ENCODE measurements at places on chromosomes 12 and 14.

DNA sequence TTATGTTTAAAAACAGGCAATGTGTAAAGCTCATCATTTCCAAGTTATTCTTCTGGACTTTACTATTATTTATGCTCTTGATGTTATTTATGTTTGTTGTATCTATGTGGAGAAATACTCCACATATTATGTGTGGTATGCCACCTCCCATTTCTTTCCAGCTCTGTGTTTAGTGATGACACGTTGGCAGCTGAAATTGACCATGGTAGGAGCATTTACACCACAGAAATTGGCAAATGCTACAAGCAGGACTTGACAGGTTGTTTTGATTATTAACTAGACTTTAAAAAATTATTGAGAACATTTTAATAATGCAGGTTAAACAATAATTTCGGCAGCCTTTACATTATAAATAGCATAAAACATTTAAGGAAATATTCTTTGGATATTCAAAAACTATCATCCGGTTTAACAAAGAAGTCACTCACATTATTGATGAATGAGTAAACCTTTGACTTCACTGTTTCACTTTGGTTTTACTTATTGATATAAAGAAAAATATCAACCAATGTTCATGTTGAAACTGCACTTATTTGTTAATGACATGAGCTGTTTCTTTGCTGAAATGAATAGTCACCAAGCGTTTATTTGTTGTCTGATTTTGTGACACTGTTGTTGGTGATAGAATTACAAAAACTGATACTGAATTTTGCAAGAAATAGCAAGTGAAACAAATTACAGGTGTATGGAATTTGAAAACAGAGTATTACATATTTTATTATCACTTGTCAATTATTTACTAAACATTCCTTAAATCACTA, 76.8 kb downstream of the HMGA2 start:
- H3K27ac ChIP-seq, result no peak overlapping the region
- no peak for DNase-seq
- no peak overlapping the region for H3K4me3 ChIP-seq
- H3K4me1 ChIP-seq, result no peaks in the 10 kb centered on the region
- H3K36me3 ChIP-seq, result no peaks in the 10 kb centered on the region

GRCh38 chr12:123522164-123522563, 11.4 kb downstream of the RILPL1 start:
- H3K4me1 ChIP-seq, result peaks cover 2% of the 10 kb centered on the region
- H3K27ac ChIP-seq, result no peak overlapping the region
- no peak overlapping the region for H3K4me3 ChIP-seq
- no peaks in the 10 kb centered on the region for H3K27me3 ChIP-seq
- DNase-seq, result no peak
- H3K36me3 ChIP-seq, result no peaks in the 10 kb centered on the region

GRCh38 chr14:39469094-39469710, 37.0 kb upstream of the FBXO33 start:
- H3K4me3 ChIP-seq, result no peak overlapping the region
- no peaks in the 10 kb centered on the region for H3K36me3 ChIP-seq

- H3K27ac ChIP-seq, result peak overlapping the region; percentile 38
- H3K4me1 ChIP-seq, result peaks cover 21% of the 10 kb centered on the region
- no peak overlapping the region for H3K4me3 ChIP-seq
- peaks cover 69% of the 10 kb centered on the region for H3K36me3 ChIP-seq
- no peaks in the 10 kb centered on the region for H3K27me3 ChIP-seq
These were observed 31.0 kb downstream of the PEBP1 start for GRCh38 chr12:118166946-118167345.

DNA sequence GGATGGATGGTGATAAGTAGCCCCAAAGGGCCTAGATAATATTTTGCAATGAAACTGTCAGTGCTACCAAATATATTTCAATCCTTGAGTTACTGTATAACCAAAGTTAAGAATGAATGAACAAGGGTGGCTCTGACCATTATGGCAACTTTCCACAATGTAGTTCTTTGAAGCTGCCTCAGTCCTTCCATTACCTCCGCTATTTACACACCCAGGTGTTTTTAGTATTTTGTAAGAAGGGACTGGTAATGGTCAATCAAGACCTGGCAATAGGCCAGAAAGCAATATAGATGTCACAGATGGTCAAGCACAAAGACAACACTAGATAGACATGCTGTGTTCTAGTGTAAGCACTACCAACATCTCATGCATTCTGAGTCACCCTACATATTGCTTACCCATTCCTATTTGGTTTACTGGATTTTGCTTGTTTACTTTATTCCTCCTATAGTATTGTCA, 16.3 kb downstream of the DUSP16 start:
- H3K36me3 ChIP-seq, result peaks cover 64% of the 10 kb centered on the region
- peaks cover 32% of the 10 kb centered on the region for H3K4me1 ChIP-seq
- DNase-seq, result no peak
- no peak overlapping the region for H3K4me3 ChIP-seq
- no peaks in the 10 kb centered on the region for H3K27me3 ChIP-seq

DNA sequence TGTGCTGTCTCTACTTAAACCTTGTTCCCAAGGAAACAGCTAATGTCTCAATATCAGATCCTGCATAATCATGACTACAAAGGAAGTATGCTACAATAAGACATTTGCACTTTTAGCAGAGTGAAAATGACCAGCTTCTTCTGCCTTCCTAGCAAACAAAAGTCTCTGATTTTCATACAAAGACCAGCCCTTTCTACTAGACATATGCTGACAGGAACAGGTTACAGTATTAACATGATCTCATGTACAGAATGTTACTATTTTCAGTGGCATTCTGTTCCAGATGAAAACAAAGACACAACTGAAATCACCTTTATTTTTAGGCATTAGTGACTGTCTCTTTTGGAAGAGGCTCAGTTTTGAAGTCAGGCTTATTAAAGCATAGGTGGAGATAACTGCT, 228.6 kb downstream of the MED13L start:
- H3K27me3 ChIP-seq, result no peaks in the 10 kb centered on the region
- H3K4me3 ChIP-seq, result no peak overlapping the region

GRCh38 chr14:29587761-29588470, 339.7 kb downstream of the PRKD1 start:
- DNase-seq, result no peak
- no peak overlapping the region for H3K4me3 ChIP-seq
- H3K27me3 ChIP-seq, result no peaks in the 10 kb centered on the region
- no peaks in the 10 kb centered on the region for H3K4me1 ChIP-seq

- no peak overlapping the region for H3K4me3 ChIP-seq
- DNase-seq, result no peak
- peaks cover 12% of the 10 kb centered on the region for H3K4me1 ChIP-seq
- H3K27me3 ChIP-seq, result no peaks in the 10 kb centered on the region
These were observed 16.4 kb upstream of the DNM1L start for GRCh38 chr12:32662665-32663064.

DNA sequence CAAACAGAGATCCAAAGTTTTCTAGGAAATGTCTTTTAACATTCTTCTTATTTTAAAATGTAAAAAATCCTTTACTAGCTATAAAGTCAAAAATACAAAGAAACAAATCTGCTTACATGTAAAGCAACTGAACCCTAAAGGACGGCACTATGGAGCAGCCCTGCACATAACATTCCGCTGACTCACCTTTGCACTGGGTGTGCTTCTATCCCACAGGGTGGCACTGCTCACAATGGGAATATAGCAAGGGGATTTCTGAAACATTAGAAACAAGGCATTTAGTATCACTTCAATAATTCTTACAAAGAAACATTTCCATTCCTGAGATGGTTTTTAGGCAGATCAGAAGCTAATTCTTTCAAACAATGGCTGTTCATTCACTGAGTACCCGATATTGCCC, 94.3 kb downstream of the C12orf42 start:
- no peak for DNase-seq
- no peak overlapping the region for H3K27ac ChIP-seq
- H3K4me1 ChIP-seq, result no peaks in the 10 kb centered on the region
- no peak overlapping the region for H3K4me3 ChIP-seq

- no peaks in the 10 kb centered on the region for H3K4me1 ChIP-seq
- H3K4me3 ChIP-seq, result no peak overlapping the region
- H3K36me3 ChIP-seq, result no peaks in the 10 kb centered on the region
- H3K27me3 ChIP-seq, result no peaks in the 10 kb centered on the region
- no peak for DNase-seq
- H3K27ac ChIP-seq, result no peak overlapping the region
These were observed 87.3 kb upstream of the DIO3 start for GRCh38 chr14:101473795-101474562.

DNA sequence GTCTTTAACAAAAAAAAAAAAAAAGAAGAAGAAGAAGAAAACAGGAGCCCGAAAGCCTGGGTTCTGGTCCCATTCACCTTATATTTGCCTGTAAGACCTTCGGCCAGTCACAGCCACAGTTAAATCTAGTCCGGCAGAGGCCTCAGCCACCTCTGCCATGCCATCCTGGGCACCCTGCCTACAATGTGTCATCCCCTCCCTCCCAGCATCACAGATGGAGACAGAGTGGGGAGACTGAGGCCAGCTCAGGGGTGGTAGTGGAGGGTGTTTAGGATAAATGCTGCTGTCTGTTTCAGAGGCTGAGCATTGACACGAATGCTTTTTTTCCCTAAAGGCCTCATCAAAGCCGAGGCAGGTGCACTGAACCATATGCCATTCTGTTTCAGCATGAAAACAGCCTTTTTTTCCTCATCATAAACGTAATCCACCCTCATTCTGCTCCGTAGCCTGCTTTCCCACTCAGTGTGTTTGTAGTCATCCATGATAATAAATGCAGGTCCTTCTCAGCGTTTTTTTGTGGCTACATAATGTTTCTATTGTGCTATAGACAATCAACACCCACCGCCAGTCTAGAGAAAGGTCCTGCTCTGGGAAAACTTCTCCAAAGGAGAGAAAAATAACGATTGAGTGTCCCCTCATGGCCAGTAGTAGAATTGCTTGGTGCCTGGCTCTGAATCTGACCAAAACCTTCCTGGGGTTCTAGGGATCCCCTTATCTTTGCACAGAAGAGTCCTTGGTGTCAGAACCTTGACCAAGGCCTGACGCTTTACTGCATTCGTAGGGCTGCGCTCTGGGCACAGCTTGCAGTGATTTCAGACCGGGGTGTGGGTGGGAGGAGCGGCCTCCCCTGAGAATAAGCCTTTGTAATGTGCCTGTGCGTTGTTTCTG, 41.1 kb upstream of the TSPAN9 start:
- DNase-seq, result no peak
- H3K36me3 ChIP-seq, result no peaks in the 10 kb centered on the region
- H3K27me3 ChIP-seq, result no peaks in the 10 kb centered on the region
- H3K4me3 ChIP-seq, result no peak overlapping the region
- no peak overlapping the region for H3K27ac ChIP-seq

- peak overlapping the region; percentile 90 for H3K27ac ChIP-seq
- H3K4me1 ChIP-seq, result peaks cover 50% of the 10 kb centered on the region
- no peaks in the 10 kb centered on the region for H3K27me3 ChIP-seq
- DNase-seq, result no peak
- peaks cover 57% of the 10 kb centered on the region for H3K36me3 ChIP-seq
These were observed 5.5 kb downstream of the TBK1 start for GRCh38 chr12:64457466-64457865.

DNA sequence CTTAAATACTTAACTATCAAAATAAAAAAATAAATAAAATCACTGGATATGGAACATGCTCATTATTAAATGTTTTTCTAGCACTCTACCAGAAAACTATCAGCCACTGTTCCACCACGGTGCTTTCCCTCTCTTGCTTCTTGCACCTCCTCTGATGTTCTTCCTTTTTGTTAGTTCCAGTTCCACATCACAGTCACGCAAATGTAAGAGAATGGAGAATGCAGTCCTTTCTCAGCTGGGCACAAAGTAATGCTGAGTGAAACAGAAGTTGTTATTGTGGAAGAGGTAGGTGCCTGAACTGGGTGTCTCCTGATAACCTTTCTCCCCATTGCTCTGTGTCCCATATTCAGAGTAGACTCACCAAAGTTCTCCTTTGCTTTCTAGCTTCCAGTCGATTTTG, 1116.9 kb upstream of the TMEM132C start:
- DNase-seq, result no peak
- H3K27me3 ChIP-seq, result no peaks in the 10 kb centered on the region
- H3K4me1 ChIP-seq, result peaks cover 6% of the 10 kb centered on the region

GRCh38 chr12:7787574-7788293, 1.5 kb upstream of the NANOG start:
- H3K27me3 ChIP-seq, result peaks cover 5% of the 10 kb centered on the region
- H3K36me3 ChIP-seq, result no peaks in the 10 kb centered on the region
- H3K4me3 ChIP-seq, result no peak overlapping the region
- H3K4me1 ChIP-seq, result no peaks in the 10 kb centered on the region
- no peak overlapping the region for H3K27ac ChIP-seq
- DNase-seq, result no peak

DNA sequence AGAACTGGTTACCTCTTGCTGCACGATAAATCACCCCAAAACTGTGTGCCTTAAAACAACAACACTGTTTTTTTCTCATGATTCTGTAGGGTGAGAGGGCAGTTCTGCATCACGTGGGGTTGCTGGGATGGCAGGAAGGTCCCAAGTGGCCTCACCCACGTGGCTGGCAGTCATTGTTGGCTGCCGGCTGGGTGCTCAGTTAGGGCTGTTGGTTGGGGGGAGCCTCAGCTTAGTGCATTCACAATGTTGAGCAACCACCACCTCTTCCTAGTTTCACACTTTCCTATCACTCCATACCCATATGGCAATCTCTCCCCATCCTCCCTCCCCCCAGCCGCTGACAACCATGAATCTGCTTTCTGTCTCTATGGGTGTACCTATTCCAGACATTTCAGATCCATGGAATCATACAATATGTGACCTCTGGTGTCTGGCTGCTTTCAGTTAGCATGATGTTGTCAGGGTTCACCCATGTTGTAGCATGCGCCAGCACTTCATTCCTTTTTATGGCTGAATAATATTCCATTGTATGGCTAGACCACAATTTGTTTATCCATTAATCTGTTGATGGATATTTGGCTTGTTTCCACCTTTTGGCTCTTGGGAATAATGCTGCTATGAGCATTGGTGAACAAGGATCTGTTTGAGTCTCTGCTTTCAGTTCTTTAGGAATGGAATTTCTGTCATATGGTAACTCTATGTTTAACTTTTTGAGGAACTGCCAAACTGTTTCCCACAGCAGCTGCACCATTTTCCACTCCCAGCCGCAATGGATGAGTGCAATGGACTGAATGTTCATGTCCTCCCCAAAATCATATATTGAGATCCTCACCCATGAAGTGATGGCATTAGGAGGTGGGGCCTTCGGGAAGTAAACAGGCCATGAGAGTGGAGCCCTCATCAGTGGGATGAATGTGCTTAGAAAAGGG, 11.2 kb upstream of the POP5 start:
- no peak for DNase-seq
- no peak overlapping the region for H3K27ac ChIP-seq
- H3K36me3 ChIP-seq, result no peaks in the 10 kb centered on the region
- H3K4me1 ChIP-seq, result no peaks in the 10 kb centered on the region
- no peak overlapping the region for H3K4me3 ChIP-seq
- no peaks in the 10 kb centered on the region for H3K27me3 ChIP-seq

GRCh38 chr14:44494137-44494536, 12.9 kb downstream of the FSCB start:
- H3K36me3 ChIP-seq, result no peaks in the 10 kb centered on the region
- DNase-seq, result no peak
- no peaks in the 10 kb centered on the region for H3K27me3 ChIP-seq
- H3K4me1 ChIP-seq, result no peaks in the 10 kb centered on the region

Measured in activated T-helper 2 cell treated with anti-CD3 and anti-CD28 coated beads, Interferon-gamma antibody, Interleukin-2, Interleukin-4, amounts not matched to agents 10 μg/mL and 5 μg/mL and 100 μg/mL, durations not matched to agents 14 hours and 24 hours and 36 hours (primary cell).